DMS79 treated with DMSO at 0.1 percent for 48 hours (cell line): ENCODE measurements at places on chromosomes 11 and 22.

GRCh38 chr11:106378513-106379179 lies 301.2 kb downstream of the AASDHPPT start:
- DNase-seq: no peak

DNA sequence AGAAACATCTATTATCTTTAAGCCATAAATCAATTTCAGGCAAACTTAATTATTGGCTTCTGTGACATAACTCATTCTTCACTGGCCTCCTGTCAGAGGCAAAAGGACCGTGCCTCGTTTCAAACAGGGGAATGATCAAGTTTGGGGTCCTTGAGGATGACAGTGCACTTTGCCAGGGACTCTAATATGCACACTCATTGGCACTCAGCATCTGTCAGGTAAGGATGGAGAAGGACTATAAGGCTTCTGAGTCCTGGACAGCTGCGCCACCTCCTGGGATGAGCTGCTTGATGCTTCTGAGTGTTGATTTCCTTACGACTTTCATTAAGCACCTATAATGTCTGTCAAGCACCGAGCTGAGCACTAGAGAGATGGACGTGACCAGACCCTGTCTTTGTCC lies 20.2 kb downstream of the BPIFC start:
- no peak for DNase-seq

GRCh38 chr11:112805658-112806057 lies 155.6 kb upstream of the NCAM1 start:
- DNase-seq: peak; percentile 69

- no peak for DNase-seq
Observed at GRCh38 chr11:29876192-29876591, 140.6 kb downstream of the KCNA4 start.

- DNase-seq: no peak
Observed at GRCh38 chr22:20131859-20132685, 468 bp downstream of the ZDHHC8 start.

DNA sequence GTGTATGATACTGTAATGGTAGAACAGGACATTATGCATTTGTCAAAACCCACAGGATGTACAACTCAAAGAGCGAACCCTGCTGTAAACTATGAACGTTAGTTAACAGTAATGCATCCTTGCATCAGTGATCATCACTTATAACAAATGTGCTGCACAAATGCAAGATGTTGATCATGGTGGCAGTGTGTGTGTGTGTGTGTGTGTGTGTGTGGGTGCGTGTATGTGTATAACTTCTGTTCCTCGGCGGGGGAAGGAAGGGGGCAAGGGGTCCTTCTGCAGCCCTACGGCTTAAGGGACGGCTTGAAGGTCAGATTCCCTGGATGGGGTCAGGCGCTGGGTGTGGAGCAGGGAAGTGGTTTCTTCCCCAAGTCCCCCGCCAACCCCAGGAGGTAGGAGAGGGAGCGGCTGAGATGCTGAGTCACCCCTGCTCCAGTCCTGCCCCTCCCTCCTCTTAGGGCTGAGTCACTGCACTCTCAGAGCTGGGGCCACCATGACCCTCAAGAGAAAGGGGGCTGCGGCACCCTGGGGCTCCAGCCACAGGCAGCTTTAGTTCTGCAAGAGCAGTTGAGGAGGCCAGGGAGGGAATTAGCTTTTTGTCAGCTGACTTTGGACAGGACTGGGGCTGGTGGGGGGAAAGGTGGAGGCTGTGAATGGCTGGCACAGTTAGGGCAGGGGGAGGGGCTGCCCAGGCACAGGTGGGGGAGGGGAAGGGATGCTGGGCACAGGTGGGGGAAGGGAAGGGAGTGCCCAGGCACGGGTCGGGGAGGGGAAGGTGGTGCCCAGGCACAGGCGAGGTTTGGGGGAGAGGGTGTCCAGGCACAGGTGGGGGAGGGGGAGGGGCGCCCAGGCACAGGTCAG lies 8.8 kb upstream of the CTSD start:
- DNase-seq: no peak

- no peak for DNase-seq
Observed at GRCh38 chr22:44005524-44005923, 18.6 kb upstream of the PARVB start.
